ENCODE measurements at places on chromosomes 13 and 19. TPM values are rescaled to one million over a fixed set of nuclear protein-coding genes. Genes with fewer than 3 reads are reported as not detected.

KASH5 gene
- total RNA-seq: not detected

REEP6 gene
- 1.3 TPM for total RNA-seq

ELANE gene
- 0.51 TPM for total RNA-seq

F2RL3 gene
- not detected for total RNA-seq

TSC22D1 gene
- total RNA-seq: 97.6 TPM

KIR2DL3 gene
- total RNA-seq: not detected

ATP5F1D gene
- total RNA-seq: 20.5 TPM

PNMA8B gene
- total RNA-seq: 1.7 TPM

EPSTI1 gene
- total RNA-seq: 8.2 TPM

ATP7B gene
- total RNA-seq: 3.3 TPM

POLD1 gene
- 23.6 TPM for total RNA-seq

MAP4K1 gene
- 0.17 TPM for total RNA-seq

UBAC2 gene
- 29.5 TPM for total RNA-seq

MCEMP1 gene
- total RNA-seq: not detected

NAXD gene
- total RNA-seq: 34.0 TPM

SKA3 gene
- total RNA-seq: 6.1 TPM

KCNN4 gene
- total RNA-seq: 0.83 TPM

KPNA3 gene
- 27.5 TPM for total RNA-seq

ZNF534 gene
- 0.17 TPM for total RNA-seq

F10 gene
- 20.3 TPM for total RNA-seq

SIGLEC6 gene
- total RNA-seq: not detected

ZNF555 gene
- 4.6 TPM for total RNA-seq

OR7C1 gene
- total RNA-seq: not detected

TPTE2 gene
- not detected for total RNA-seq

CYP2A7 gene
- total RNA-seq: not detected

EFNB2 gene
- total RNA-seq: 13.5 TPM

STOML3 gene
- total RNA-seq: not detected

LINGO3 gene
- total RNA-seq: not detected

PTH2 gene
- total RNA-seq: not detected

ZNF256 gene
- total RNA-seq: 5.1 TPM

LRRC4B gene
- 0.17 TPM for total RNA-seq

ZNF587 gene
- 23.6 TPM for total RNA-seq

ADGRE2 gene
- under 0.01 TPM for total RNA-seq

FSTL3 gene
- 26.8 TPM for total RNA-seq

EPS8L1 gene
- total RNA-seq: 0.51 TPM

CD33 gene
- not detected for total RNA-seq

ZNF573 gene
- 6.2 TPM for total RNA-seq
